ENCODE measurements at places on chromosomes 1 and 21.

DNA sequence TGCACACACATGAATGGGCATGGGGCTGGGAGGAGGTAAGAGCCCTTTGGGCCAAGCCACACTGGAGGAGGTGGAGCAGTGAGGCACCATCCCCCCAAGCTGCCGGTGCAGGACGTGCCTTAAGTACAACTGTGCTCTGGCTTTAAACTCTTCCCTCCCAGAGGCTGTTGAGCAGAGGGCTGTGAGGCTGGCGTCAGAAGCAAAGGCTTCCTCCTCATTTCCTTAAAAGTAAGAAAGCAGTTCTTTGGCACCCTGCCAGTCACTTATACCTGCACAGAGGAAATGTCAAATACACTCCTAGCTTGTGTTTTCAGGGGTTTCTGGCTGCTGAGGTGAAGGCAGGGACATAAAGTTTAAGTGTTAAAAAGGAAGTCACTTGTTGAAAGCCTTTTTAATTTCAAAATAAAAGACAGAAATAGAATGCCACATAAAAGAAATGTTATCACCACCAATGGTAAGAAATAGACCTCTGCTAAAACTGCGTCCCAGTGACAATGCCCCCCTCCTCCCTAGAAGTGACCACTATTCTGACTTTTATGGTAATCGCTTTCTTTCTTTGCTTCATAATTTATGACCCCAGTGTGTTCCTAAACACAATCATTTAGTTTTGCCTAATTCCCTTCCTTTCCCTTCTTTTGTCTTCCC is 33.0 kb downstream of the LAMC2 start:
- peak; percentile 62 for DNase-seq

DNA sequence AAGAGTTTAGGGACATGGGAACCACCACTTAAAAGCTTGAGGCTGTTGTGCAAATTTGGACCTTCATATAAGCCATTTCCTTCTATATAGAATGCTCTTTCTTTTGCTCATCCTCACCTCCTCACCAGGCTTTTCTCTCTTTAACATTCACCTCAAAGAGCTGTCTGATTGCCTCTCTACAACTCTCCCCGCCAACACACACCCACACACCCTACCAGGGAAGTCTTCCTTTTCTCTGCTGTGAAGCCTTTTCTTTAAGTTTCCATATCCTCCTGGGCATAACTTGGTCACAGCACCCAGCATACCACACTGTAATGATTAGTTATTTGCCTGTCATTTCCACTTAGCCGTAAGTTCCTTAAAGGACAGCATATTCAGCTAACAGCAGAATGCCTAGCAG is 40.6 kb downstream of the WLS start:
- no peak for DNase-seq

- no peak for DNase-seq
Measured at GRCh38 chr1:196155586-196155985, 452.7 kb downstream of the KCNT2 start.

DNA sequence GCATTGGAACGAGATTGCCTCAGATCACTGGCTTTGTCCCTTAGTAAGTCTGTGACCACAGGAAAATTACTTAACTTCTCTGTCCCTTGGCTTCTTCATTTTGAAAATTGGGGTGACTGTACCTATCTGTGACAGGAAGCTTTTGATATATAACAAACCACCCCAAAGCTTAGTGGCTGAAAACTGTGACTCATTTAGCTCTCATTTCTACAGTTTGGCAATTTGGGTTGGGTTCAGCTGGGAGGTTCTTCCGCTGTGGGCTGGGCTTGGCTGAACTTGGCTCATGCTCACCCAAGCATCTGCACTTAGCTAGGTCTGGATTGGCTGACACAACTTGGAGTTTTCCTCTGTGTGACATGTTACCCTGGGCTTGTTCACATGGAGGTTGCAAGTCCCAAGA is 14.0 kb downstream of the C1orf94 start:
- DNase-seq = no peak

DNA sequence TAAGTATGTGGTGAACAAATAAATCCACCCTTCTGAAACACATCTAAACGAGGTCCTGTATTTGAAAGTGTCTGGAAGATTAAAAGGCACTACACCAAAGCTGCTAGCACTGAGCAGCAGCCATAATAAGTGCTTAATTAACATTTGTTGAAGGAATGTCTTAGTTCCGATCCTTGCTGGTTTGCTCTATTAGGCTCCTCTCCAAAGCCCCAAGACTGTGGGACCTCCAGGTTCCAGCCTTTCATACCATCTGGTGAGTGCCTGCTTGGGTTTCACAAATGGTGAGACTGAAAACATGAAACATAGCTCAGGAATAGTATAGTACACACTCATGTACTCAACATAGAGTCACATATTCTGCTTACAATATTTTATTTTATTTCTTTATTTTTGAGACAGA is 640 bp upstream of the CYP2J2 start:
- DNase-seq = no peak

DNA sequence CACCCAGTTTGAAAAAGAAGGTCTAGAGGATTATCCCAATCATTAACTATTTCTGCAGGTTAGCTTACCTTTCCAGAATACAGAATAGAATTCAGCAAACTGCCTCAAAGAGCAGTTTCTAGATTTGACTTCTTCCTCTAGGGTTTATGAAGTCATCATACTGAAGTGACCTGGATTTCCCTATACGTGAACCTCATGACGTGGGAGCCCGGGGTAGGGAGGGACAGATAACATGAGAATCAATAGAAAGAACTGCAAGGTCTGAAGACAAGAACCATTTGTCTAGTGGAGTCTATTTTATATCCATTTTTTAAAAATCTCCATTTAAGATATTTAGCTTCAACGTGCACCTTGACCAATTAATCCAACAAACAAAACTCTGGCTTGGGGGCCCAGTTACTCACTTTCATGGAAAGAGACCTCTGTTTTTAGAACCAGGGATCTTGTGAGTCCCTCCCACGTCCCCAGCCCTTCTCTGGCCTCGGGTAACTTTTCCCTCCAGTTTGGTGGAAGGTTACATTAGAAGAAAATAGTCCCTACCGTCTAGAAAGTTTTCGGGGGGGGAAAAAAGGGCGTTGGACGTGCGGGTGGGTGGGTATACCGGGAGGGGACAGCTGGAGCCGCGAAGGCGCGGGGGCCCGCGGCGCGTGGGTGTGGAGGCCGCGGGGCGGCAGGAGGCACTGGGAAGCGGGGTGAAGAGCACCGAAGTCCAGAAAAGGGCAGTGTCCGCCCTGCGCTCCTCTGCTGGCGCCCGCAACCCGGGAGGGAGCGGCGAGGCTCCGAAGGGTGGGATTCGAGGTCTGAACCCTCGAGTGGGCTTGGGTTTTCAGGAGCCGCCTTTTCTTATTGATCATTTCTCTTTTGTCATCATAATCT is 13.8 kb upstream of the POGZ start:
- peak; percentile 31 for DNase-seq

DNA sequence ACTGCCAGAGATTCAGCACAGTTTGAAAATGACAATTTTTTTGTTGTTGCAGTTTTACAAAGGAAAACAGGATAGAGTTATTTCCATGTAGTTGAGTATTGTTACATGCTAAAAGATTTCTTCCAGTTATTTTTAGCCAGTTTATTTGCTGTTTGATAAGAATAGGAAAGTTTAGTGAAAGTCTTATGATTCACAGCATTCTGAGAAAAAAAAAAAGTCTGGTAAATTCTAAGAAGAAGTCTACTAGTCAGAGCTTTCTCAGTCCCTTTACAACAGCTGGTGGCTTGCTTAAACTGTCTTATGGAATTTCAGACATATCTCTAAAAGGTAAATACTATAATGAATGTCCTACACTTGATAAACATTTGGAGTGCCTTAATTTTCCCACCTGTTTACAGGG is 341.7 kb downstream of the DSCAM start:
- DNase-seq = no peak

- DNase-seq = no peak
Measured at GRCh38 chr21:14850394-14850793, 214.4 kb downstream of the NRIP1 start.

DNA sequence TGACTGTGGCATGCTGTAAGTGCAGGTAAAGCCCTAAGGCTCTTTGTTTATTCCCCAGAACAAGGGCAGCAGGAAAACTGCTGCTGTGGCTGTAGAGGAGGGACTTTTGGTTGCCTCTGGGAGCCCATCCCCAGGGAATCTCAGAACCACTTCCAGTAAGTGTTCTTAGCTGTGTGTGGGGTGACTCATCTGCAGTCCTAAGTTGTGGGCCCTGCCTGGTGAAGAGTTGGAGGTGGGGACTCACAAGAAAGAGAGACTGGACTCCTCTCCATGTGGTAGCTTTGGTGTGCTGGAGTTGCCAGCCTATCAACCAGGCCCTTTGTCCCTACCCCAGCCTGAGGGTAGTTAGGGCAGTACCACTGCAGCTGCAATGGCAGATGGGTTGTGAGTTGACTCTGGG is 24.0 kb upstream of the DENND1B start:
- no peak for DNase-seq

DNA sequence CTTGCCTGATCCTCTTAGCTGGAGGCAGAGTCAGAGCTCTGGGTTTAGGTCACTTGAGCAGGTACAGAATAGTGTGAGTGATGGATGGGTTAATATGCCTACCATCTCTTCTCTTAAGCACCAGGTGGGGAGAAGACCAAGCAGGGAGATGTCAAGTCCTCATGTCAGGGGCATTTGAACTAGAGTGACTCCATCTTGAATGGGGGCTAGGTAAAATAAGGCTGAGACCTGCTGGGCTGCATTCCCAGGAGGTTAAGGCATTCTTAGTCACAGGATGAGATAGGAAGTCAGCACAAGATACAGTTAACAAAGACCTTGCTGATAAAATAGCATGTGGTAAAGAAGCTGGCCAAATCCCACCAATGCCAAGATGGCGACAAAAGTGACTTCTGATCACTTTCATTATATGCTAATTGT is 77.4 kb upstream of the BTG3 start:
- DNase-seq = no peak

DNA sequence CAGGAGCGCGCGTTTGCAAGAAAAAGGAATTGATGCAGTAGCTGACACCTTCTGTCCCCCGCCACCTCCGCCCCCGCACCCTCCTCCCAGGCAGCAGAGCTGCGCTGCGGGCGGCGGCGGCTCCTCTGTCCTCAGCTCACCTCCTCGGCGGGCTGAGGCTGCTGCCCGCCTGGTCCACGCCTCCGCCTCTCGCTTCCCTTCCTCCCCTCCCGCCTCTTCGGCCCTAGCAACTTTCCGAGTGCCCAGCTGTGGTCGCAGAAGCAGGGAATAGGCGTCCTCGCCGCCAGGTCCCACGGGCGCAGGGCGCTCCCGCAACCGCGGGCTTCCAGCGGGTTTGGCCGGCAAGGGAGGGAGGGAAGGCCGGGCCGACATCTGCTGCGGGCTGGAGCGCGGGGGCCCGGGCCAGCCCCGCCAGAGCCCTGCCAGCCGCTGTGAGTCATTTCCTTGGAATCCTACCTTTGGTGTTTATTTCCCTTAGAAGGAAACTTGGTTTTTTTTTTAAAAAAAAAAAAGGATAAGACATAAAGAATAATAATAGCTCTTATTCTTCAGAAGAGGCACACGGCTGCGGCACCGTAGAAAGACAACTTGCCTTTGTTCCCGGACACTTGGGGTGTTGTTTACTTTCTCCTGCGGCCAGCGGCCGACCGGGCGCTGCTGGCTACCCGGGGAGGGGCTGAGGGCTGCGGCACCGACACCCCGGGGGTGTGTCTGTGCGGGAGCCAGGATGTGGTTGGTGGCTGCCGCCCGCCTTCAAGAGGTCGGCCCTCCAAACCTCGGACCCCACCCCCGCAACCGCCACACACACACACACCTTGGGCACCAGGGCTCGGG is 1.1 kb downstream of the SERTAD4 start:
- no peak for DNase-seq

- peak; percentile 32 for DNase-seq
Measured at GRCh38 chr1:24575905-24576587, 20.2 kb downstream of the NCMAP start.

DNA sequence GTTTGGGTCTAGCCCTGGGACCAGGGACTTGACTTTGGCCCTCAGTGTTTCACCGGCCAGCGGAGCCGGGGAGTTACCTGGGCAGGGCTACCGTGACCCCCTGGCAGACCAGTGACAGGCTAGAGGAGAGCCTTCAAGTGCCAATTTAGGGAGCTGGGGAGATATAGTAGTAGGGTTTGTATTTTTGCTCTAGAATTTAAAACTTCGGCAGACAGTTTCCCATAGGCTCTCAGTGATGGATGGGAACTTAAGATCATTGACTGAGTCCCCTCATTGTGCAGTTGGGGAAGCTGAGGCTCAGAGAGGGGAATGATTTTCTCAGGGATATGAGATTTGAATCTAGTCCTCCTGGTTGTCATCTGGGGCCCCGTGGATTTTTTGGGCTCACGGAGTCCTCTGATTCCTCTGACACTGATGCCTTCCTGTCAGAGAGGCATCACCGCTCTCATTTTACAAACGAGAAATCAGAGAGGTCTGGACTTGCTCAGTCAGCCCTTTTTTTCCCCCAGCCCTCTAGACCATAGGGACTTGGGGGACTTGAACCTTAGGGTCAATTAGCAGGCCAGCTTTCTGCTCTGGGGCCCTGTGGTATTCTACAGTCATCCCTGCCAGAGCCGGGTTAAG is 58.3 kb upstream of the ACOT11 start:
- no peak for DNase-seq

DNA sequence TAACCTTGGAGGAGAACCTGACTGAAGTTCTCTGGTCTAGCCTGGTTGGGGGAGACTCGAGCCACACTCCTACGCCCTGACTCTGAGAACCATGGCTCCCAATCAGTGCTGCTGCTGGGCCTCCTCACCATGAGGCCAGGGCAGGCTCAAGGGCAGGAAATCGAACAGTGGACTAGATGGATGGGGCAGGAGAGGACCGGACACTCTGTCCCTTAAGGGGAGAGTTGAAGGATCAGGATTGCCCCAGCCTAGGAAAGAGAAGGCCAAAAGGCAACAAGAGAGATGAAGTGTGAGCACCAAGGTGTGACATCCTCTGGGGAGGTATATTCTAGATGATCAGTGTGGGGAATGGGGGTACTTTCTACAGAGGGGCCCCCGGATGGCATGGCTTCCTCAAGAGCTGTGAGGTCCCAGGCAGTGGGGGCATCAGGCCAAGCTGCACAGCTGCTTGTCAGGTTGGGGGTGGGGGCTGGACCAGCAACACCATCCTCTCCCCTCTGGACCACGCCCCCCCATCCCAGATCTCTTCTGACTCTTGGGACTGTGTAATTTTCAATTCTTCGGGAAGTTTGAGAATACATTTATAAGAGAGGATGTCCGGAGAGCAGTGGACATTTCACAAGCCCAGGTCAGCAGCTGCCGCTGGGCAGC is 34.0 kb downstream of the MX1 start:
- DNase-seq = no peak

GRCh38 chr1:179599623-179600249 is 8.1 kb downstream of the TDRD5 start:
- DNase-seq = no peak

GRCh38 chr1:7363450-7363849 is 407.6 kb upstream of the VAMP3 start:
- DNase-seq = no peak

DNA sequence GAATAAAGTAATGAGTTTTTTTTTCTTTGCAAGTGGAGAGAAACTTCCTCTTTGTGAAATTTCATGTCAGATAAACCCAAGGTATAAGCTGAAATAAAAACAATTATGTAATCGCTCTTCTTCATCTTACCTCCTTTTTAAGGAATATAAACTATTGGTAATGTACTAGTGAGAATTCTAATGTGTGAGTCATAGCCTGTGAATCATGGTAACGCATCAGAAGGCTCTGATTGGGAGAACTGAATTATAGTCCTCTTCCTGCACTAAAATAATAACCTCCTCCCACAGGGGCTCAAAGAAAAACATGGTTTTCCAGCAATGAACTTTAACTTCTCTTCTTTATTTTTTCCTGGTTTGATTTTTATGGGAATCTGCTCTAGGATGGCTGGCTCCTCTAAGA is 57.1 kb upstream of the COX20 start:
- peak; percentile 9 for DNase-seq

Data from spinal cord (tissue), 10 donors.